ENCODE measurements at places on chromosomes 16 and 17.

DNA sequence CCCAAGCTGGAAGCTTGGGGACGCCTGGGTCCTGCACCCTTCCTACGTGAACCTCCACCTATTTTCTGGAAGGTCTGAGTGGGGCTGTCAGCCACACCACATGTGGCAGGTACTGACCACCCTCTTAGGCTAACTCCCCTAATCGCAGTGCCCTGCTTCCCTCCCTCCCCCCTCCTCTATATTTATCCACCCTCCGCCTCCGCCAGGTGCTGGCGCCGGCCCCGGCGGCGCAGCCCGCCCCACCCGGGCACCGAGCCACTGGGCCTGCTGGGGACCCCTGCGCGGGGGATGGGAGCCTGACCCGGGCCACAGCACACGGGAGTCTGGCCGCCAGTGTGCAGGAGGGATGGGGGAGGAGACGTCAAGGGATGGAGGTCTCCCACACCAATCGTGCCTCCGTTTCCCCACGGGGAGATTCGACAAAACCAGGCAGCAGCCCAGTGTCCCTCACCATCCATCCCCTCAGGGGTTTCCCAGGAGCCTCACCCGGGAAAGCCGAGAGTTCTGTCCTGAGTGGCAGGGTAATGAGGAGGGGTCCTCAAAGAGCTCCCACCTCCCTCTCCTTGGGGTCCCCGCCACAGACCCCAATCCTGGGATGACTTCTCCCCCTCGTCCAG, 1.3 kb downstream of the PLEKHH3 start:
- no peak for DNase-seq

DNA sequence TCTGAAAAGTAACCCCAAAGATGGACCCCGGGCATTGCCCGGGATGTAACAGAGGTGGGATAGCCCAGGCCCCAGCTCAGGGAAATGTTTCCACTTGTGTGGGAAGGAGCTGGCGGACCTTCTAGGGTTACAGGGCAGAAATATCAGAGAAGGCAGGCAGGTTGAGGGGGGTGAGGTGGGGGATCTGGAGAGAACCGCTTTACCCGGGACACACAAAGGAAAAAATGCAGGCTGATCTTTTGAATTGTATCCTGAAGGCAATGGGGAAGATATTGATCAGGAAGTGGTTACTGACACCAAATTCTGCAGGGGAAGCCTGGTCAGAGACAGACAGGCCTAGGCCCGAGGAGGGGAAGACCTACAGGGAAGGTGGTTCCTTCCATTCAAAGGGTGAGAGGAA, 3.5 kb downstream of the SLC47A1 start:
- DNase-seq: no peak

DNA sequence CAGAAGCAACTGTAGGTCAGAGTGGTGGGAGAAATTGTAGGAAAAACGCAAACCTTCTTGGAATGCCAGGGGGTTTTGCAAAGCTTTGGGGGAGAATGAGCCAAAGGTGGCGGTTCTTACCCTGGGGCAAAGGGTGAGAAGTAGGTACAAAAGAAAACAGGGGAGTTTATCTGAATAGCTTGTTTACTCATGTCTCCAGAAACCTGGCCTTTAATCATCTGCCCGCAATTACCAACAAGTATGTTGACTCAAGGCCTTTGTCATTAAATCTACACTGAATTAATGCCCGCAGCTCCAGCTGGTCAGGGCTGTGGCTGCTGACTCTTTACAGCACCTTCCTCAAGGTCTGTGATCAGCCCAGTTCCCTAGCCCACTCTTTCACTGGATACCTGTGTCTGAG, 320.1 kb downstream of the CBLN1 start:
- no peak for DNase-seq

DNA sequence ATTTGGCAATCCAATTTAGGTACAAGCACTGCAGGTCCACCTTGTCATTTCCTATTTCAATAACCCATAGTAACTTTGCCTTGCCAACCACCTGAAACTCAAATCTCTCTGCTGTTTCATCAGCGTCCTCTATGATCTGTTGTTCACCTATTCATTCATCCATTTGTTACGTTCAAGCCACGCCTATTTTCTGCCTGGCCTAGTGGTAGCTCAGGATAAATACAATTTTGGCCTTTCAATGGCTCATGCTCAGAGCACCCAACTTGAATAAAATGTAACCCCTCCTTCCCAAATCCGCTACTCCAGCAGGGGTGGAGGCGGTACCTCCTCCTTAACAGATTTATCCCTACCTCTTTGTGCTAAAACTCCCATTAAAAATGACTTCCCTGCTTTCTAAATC, 3.6 kb upstream of the FBXO47 start:
- no peak for DNase-seq
